NCI-H345 (cell line): ENCODE measurements at places on chromosomes 2 and 18.

- peak; percentile 46 for DNase-seq
These were observed at the start of gene PRKCE for GRCh38 chr2:45651415-45652089. TSS of gene PRKCE (plus strand) at chr2:45651675.

DNA sequence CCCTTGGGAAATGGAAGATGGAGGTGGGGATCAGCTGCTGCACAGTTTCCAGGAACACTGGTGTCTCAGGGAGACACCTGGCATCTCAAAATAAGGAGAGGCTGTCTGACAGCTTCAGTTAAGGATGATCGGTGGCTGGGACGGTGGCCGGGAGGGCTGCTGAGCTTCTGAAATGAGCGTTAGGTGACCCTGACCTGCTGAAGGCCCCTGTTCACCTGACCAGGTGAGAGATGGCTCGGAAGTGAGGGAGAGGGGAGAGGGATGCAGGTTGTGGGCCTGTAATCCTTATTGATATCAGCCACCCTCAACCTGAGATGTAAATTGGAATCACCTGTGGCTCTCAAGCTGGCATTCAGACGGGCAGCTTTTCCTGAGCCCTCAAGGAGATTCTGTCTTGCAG is 99.0 kb downstream of the AGAP1 start:
- no peak for DNase-seq

GRCh38 chr2:106189325-106189724 is 4.8 kb downstream of the UXS1 start:
- no peak for DNase-seq

DNA sequence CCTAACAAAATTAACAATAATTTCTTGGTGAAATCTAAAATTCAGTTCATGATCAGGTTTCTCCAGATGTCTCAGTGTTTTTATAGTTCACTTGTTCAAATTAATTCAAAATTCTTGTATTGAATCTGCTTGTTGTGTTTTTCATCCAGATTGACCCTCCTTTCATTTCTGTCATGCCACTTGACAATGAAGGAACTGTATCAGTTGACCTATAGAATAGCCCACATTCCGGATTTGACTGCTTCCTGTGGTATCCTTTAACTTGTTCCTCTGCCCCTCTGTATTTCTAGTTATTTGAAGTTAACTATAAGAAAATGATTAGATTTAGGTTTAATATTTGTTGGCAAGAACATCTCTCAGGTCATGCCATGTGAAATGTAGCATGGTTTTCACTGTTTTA is 53.3 kb downstream of the TWSG1 start:
- DNase-seq: no peak

DNA sequence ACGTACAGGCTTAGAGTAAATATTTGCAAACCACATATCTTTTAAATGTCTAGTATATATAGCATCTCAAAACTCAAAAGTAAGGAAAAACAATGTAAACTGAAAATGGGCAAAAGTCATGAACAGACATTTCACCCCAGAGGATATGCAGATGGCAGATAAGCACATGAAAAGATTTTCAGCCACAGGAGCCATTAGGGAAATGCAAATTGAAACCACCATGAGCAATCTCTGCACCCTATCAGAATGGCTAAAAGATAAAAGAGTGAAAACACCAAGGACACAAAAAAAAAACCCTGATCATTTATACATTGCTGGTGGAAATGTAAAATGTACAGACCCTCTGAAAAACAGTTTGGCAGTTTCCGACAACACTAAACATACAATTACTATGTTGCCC is 292.7 kb downstream of the ZNF516 start:
- DNase-seq: no peak

DNA sequence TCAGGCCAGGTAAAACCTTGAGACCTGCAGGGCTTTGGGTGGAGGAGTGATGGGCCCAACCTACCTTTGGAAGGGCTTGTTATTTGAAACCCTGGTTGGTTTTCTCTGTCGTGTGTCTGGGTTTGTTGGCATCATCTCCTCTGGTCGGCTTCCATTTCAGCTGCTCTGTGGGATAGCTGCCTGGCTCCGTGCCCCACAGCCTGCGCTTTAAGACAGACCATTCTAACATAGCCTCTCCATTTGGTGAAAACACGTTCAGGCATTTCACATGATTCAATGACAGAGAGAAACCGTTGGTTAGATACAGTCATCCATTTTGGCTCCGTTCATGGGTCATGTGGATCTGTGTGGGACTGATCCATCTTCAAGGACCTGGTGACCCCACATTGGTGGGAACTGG is 37.0 kb upstream of the LYPD6B start:
- no peak for DNase-seq

DNA sequence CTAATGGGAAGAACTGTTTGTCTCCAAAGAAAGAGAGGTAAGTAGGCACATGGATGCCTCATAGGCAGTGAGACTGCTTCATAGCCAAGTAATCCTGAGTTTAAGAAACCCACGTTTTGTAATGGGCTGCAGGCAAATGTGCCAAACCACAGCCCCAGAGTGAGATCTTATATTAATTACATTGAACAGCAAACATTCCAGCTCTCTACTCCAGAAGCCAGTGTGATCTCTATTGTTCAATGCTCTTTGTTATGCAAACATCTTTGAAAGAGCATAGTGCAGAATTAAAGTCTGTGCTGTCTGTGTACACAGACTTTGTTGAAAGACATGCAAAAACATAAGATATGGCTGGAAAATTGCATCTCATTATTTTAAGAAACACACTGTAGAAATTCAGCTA is 720.8 kb upstream of the REG3G start:
- peak; percentile 55 for DNase-seq

GRCh38 chr2:168118733-168119514 is 128.5 kb downstream of the STK39 start:
- peak; percentile 57 for DNase-seq

GRCh38 chr2:237870754-237871651 is 11.6 kb downstream of the RAMP1 start:
- no peak for DNase-seq

DNA sequence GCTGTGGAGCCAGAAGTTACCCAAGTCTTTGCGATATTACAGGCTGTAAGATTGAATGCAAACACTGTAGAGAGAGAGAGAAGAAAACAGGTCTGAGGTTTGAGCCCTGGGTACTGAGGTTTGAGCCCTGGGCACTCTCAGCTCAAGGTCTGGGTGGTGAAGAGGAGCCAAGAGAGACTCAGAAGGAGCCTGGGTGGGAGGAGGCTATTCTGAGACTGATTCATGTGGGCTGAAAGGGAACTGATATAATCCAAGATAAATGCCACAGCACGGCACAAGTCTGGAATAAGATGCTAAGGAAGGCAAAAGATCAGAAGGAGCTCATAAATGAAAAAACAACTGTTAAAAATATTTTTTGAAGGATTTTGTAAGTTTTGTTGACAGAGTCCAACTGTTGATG is 407.6 kb upstream of the HS6ST1 start:
- no peak for DNase-seq

- DNase-seq: no peak
These were observed 38.5 kb upstream of the INHBB start for GRCh38 chr2:120307482-120307881.

GRCh38 chr18:76407681-76408080 is 87.4 kb downstream of the ZNF516 start:
- no peak for DNase-seq

DNA sequence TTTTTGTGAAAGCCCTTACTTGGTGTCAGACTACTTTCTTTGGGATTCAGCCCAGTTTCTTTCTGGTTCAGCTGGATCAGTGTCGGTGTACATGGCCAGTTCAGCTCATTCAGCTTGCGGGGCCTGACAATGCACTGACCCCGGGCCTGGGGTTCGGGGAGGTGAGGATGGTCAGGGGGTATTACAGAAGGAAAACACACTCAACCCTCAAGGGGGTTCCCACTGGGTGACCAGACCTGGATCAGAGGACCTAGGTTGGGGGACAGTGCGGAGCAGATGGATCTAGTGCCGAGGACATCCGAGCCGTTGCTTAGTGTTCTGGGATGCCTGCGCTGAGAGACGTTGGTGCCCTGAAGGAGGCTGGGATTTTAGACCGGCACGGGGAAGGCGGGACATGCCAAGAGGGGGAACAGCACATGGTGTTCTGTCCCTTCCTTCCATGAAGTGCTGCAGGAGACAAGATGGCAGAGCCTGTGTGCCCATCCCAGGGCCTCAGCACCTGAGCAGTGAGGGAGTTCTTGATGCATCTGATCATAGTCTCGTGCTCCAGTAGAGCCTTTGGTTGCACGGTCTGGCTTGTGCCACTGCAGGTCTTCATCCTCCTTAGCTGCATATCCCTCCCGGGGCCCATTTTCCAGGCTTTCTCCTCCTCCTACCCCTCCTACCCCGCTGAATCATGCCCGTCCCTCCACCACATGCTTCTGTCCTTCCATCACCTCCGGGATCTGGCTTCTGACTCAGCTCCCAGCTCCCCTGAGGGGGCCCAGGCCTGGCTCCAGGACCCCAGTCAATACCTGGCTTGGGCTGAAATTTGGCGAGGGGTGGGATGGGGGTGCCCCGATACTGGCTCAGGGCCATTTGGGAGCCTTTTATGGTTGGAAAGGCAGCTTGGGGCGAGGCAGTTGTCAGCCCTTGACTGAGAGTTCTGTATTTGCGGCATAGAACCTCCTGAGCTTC is 18.0 kb downstream of the SPEG start:
- no peak for DNase-seq

GRCh38 chr2:44895061-44895460 is 46.4 kb upstream of the SIX3 start:
- no peak for DNase-seq

DNA sequence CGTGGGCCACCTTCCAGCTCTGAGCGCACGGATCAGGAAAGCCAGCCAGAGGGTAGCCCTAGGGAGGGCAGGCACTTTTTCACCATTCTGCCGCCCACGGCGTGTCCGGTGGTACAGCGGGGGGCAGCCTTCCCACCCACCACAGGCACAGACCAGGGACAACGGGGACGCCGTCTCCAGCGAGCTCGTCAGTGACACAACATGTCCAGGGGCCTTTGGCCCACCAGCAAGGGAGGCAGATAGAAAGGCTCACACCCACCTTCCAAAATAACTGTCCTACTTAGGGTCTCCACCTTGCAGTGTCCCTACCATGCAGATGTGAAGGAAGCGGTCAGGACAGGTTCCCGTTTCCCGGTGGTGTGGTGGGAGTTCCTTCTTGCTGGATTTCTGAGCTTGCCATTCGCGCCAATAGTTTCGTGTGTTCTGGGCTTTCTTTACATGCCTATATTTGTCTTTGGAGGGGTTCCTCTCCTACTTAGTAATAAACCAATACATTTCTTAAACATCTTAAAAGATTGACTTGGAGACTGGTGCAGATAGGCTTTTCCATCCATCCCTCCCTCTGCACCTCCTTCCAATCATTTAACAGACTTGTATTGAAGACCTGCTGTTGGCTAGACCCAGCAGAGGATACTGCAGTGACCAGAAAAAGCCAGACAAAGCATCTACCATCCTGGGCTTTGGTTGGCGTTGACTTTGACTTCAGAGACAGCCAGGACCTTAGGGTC is 872 bp downstream of the ASB1 start:
- no peak for DNase-seq

- no peak for DNase-seq
These were observed 170.7 kb upstream of the FSIP2 start for GRCh38 chr2:185567940-185568339.

DNA sequence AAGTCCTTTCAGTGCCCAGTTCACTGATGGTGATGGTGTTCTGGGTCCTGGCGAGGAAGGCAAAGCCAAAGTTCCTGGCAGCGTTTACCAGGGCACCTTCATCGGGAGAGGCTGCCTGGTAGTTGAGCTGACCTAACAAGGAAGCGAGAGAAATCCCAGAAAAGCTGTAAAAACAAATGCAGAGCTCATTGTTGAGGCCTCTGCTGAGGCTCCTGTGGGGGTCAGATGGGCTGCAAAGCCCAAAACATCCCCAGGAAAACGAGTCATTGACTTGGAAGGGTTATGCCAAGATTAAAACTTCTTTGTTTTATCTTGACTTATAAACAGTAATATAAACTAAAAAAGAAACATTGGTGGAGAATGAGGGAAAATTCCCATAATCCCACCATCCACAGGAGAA is 53.3 kb upstream of the NARS1 start:
- DNase-seq: no peak

DNA sequence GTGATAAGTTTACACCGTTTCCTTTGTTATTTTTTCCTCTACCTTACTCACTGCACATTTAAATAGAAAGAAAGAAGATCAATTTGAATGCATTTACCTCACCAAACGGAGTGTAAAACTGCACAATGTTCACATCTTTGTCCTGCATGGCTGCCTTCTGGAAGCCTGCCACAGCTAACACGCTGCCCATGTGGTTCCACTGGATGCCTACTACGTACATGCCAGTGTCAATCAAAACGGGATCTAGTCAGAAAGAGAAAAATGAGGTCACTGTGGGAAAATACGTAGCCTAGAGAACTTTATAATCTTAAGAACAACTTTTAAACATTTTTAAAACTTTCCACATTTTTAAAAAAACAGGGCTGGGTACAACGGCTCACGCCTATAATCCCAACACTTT is 16.4 kb downstream of the WDR35 start:
- no peak for DNase-seq

DNA sequence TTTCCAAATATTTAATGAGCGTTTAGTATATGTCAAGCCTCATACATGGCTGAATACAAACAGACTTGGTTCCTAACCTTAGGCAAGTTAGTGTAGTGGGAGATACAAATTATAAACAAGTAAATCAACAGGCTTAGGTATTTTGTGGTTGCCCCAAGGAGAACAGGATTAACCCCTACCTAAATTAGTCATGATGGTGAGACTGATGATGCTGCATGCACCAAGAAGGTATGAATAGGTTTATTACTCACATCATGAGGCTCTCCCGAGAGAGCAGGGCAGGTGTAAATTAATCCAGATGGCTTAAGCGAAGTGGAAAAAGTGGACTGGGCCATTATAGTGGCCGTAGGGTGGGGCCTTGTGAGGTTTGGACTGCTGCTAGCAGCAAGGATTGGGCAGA is 118.1 kb upstream of the GCFC2 start:
- DNase-seq: no peak

GRCh38 chr2:111930875-111931274 is 32.5 kb downstream of the MERTK start:
- no peak for DNase-seq

DNA sequence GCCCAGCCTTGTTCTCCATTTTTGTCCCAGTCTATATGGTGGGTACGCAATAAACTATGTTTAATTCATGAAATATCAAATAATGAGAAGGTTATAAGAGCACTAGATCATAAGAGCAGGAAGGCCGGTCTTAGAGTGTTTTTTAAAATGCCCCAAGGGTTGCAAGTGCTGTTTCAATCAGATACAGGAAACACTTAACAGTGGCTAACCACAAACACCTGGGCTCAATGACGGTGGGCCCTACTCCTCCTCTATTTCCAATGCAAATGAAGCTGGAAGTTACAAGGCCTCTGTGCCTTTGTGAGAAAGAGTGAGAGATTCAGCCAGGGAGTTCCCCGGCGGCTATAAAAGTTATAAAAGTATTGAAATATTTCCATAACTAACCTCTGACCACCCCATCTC is 18.9 kb upstream of the WDR33 start:
- no peak for DNase-seq

GRCh38 chr18:75526038-75526437 is 98.5 kb upstream of the SMIM21 start:
- no peak for DNase-seq

- no peak for DNase-seq
These were observed 8.6 kb upstream of the DES start for GRCh38 chr2:219409619-219410018.

- DNase-seq: no peak
These were observed 22.3 kb downstream of the EFEMP1 start for GRCh38 chr2:55901322-55901721.
